ENCODE measurements at places on chromosomes 12 and 14.
A peak's percentile ranks its signal among the peaks of the same experiment; 100 is the strongest.

DNA sequence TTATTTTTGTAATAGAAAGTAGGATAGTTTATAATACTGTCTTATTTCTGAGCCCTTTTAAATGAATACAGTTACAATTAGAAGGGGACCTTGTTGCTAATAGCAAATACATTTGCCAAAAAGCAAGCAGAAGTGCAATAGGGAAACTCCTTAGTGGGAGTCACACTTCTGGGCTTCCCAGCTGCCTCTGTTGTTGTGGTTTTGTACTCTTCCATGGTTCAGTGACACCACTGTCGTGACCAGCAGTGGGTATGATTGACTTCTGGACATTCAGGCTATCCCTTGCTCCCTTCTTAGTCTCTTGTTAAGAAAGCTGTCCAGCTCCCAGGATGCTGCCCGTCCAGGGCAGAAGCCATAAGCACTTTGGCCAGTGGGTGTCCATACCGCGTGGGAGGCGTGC, 22.6 kb downstream of the TCTN1 start:
- DNase-seq, result peak; percentile 29

GRCh38 chr14:69574954-69575295, 254 bp upstream of the CCDC177 start:
- DNase-seq, result no peak

GRCh38 chr12:11460343-11461023, 65.1 kb upstream of the PRB2 start:
- no peak for DNase-seq

- no peak for DNase-seq
Measured at GRCh38 chr14:100470523-100470897, 116.7 kb downstream of the BEGAIN start.

- DNase-seq, result no peak
Measured at GRCh38 chr14:93311082-93311481, 21.8 kb downstream of the BTBD7 start.

DNA sequence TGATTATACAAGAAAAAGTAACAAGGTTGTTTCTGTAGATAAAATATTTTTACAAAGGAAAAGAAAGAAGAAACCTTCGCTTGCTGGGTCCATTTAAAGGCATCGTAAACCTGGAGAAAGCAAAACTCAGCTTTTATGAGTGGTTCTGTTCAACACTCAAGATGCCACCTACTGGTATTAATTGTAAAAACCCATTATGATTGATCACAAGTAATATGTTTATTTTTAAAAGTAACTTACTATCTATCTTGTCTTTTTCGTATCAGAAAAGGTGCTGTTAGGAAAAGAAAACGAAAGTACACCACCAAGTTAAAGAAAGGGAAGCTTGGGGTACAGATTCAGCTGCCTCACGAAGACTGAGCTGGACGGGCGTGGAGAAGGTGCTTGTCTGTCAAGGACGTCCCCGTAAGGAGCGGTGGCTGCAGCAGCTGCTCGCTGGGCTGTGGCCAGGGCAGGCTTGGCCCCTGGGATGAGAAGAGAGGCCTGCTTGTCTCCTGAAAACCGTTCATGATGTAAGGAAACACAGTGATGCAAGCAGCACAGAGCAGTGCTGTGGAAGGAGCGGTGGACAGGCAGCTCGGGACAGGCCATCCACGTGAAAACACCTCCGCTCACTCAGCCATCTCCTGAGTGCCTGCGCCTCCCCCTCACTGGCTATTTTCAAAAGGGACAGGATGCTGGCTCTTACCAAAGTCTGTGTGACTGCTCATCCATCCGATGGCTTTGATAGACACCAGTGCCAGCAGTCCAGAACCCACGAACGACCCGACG, 25.0 kb downstream of the SLC15A4 start:
- DNase-seq, result no peak

DNA sequence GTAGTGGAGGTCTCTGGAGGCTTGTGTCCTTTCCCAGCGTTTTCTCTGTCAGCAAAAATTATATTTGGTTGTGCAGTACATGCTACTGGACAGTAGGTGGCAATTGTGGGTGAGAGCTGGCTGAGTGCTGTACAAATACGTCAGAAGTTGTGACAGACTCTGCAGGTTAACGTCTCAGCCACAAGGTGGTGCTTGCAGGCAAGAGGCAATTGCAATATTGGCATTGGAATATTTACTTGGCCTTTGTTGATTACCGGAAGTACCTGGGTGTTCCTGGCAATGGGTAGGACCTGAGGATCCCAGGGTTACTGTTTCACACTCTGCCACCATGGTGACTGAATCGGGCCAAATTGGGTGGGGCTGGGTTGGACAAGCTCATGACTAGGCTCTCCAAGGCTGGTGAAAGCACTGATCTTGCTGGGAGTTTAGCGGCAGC, 333.9 kb upstream of the LMO3 start:
- peak; percentile 69 for DNase-seq

DNA sequence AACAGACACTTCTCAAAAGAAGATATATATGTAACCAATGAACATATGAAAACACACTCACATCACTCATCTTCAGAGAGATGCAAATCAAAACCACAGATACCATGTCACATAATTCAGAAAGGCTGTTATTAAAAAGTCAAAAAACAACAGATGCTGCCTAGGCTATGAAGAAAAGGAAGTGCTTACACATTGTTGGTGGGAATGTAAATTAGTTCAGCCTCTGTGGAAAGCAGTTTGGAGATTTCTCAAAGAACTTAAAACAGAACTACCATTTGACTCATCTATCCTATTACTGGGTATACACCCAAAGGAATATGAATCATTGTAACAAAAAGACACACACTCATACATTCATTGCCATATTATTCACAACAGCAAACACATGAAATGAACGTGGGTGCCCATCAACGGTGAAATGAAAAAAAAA, 35.1 kb downstream of the EIF2S3B start:
- no peak for DNase-seq

- peak; percentile 43 for DNase-seq
Measured at GRCh38 chr12:42716491-42716891, 126.9 kb upstream of the PRICKLE1 start.

DNA sequence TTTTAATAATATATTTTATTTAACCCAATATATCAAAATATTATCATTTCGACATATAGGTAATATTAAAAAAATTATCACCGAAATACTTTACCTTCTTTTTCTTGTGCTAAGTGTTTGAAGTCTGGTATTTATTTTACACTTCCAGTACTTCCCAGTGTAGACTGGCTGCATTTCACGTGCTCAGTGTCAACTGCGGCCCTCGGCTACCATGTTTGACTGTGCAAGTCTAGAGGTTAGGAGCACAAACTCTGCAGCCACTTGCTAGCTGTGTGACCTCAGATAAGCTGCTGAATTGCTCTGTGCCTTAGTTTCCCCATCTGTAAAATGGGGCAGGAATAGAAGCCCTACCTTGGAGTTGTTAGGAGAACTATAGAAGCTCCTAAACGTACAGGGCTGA, 42.3 kb upstream of the ESRRB start:
- DNase-seq, result no peak

GRCh38 chr14:22919601-22919921, 612 bp upstream of the RBM23 start:
- no peak for DNase-seq

- DNase-seq, result no peak
Measured at GRCh38 chr14:20818861-20819260, 16.2 kb upstream of the RNASE1 start.

DNA sequence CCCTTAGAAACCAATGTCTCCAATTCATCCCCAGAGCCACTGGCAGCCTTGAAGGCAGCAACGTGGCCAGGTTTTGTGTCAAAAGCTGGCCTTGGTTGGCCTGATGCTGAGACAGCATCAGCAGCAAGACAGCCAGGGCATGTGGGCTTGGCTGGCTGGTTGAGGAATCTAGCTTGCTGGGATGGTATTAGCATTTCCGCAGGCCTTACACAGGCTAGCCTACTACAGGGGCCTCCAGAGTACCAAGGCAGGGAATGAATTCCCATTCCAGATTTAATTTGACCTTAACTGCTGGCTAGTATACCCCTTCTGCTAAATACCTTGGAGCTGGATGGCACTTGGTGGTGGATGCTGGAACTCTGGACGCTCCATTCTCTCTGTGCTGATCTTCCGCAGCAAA, 15.8 kb downstream of the NGDN start:
- no peak for DNase-seq

DNA sequence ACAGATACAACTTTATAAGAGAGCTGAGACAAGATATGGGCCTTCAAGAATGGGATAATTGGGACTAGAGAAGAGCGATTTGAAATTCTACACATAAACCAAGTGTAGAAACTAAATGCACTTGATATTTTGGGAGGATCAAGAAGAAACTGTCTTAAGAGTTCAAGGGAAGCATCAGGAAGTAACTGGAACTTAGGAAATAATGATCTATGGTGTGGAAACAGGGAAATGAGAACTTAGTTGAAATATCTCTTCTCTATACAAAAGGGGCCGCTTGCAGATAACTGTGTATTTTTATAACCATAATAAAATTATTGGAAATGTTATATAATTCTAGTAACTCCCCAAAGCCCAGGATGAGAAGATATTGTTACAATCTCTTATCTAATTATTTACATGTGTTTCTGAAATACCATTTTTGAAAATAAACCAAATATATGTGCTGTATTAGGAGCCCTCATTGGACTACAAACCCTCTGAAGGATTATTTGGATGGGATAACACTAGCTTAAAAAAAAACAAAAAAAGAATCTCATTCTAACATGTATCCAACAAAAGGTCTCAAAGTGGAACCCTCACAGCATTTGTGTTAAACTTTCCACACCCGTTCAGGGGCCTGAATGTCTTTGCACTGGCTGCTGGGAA, 84.7 kb upstream of the FLRT2 start:
- DNase-seq, result no peak

GRCh38 chr14:76169776-76170175, 18.1 kb downstream of the GPATCH2L start:
- DNase-seq, result no peak

DNA sequence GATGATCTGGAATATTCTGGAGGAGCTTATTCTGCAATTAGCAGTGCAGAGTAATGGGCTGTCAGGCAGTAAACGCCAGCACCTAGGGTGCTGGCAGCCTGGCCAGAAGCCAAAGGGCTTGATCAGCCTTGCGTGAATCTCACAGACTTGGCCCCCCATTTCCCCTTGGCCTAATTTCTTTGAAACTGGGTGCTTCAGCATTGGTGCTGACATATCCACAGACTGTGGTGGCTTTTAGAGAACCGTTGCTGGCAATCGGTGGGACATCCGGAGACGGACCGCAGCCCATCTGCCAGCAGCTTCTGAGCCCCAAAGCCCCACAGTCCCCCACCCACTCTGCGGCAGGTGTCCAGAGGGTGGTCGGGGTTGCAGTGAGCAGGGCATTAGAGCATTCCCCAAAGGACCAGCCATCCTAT, 157.1 kb downstream of the CALM1 start:
- no peak for DNase-seq

DNA sequence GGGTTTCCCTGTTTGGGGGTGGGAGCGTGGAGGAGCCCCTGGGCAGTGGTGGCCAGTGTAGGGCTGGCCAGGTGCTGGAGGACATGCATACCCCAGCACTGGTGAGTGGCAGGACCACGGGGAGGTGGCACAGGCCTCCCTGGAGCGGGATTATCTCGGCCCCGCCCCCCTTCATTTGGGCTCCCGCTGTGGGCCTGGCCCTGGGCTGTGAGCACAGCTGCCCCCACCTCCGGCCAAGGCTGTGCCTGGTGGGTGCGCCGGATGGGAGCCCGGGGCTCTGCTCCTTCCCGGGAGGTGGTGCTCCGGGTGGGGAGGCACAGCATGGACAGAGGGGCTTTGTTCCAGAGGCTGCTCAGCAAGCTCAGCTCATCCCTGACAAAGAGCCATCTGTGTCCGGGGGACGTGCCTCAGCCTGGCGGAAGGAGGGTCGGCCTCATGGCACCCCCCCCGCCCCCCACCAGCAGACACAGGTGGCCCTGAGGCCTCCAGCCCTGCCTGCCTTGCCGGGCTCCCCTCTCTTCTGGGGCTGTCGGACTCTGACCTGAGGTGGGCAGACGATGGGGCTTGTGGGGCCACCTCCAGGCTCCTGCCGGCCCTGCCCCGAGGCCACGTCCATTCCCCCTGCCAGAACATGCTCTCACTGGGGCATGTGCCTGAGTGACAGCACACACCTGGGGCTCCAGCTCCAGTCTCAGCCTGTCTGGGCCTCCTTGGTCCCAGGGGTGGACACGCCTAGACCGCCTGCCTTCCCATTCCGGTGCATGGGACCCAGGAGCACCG, 8.4 kb downstream of the TEDC1 start:
- DNase-seq, result no peak

All from RCC 7860 (cell line).